Stimulated activated CD4-positive, alpha-beta T cell treated with anti-CD3 and anti-CD28 coated beads, Interleukin-1b, Interleukin-23, amount 100 ng/mL, for 24 hours (primary cell): ENCODE measurements at places on chromosomes 4 and X.

DNA sequence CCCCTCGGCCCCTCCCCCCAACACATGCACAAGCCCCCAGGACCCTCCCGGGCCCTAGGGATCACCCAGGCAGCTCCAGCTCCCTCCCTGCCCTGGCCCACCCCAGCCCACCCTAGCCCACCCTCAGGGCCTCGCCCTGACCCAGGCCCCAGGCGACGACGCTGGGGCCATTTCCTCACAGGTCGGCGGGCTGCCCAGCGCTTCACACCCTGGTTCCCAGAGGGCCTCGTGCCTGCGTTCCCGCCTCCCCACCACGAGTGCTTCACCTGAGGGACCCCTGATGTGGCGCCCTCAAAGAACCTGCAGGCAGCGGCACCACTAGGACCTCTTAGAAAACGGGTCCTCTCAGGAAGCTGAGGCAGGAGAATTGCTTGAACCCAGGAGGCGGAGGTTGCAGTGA is 341 bp downstream of the FAM9B start:
- no peak for DNase-seq

DNA sequence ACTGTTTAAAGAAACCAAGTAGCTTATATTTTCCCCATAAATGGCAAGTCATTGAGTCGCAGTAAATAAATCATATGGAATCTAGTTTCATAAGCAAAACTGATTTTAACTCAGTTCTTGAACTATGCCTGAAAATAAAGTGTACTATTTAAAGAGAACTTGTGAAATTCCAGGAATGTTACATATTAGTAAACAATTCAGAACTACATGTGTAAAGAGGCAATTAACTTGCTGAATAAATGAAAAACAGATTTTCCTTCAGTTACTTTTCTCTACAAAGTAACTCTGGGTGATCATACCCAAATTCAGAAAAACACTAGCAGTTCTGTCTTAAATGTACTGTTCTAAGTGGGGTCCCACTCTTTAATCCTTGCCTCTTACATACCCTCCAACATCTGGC is 236.1 kb upstream of the EDNRA start:
- no peak for DNase-seq

DNA sequence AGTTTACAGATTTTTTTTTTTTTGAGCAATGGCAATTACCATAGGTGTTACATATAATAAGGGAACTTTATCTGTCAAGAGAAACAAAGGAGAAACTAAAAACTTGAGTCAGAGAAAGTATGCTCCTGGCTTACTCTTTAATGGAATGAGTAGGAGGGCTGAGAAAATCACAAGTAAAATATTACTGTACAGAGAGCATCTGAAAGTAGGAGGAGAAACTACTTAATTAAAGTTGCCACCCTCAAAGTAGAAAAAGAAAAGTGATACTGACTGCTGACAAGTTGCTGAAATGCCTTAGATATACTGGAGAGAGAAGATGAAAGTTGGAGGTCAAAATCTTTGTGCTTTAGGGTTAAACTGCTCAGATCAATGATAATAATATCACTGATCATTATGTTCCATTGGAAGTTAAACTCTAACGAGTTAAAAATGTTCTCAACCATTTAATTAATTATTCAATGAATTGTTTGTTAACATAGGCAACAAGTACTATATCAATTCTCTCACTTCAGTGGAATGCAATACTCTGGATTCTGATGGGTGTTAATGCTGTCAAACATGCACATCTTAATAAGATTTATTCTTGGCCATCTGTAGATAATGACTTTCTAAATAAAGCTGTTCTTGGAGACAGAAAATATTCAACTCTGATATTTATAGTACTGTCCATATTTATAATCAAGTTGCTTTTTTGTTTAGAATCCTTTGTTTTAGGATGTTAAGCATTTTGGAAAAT is 61.2 kb upstream of the CAMK2D start:
- DNase-seq, result no peak

DNA sequence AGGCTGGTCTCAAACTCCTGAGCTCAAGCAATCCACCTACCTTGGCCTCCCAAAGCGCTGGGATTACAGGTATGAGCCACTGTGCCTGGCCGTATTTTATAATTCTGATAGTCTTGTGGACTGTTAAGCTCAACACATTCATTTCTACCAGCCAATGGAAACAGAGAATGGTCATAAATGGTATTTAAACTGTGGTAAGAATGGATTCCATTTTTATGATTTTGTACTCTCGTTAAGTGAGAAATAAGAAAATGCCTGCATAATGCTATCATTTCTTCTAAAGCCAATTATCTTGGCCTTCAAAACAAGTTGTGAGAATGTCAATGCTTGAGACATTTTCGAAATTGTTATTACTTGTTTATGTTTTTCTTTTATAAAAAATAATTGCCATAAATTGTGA is 321.0 kb downstream of the IL15 start:
- DNase-seq, result no peak

GRCh38 chr4:22595684-22596083 is 79.8 kb upstream of the ADGRA3 start:
- DNase-seq, result no peak

DNA sequence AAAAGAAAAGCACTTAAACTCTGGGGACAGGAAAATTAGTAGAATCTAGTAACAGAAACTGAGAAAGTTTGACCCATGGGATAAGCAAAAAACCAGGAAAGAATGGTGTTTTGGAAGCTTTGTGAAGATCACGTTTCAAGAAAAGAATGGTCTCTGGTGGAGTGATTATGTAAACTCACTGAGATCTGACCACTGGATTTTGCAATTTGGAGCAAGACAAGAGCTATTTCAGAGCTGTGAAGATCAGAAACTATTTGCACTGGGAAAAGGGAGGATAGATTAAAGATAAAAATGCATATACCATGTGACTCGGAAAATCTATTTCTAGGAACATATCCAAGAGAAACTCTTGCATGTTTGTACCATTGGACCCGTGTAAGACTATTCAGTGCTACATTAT is 4.3 kb downstream of the TMPRSS11D start:
- no peak for DNase-seq

DNA sequence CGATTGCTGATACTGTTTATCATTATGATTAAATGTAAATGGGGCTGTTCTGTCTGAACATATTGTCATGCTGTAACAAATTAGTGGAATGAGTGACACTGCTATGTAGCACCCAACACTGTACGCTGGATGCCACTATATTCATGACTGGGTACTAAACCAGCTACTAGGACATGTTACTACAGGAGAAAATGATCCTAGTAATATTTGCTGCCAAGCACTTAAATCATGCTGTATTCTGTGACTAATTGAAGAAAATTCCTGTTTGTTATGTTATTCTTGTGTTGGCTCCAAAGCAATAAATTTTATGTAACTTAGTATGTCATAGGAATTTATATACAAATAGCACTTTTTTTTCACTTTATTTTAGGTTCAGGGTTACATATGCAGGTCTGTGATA is 804.2 kb downstream of the CENPC start:
- DNase-seq, result no peak

DNA sequence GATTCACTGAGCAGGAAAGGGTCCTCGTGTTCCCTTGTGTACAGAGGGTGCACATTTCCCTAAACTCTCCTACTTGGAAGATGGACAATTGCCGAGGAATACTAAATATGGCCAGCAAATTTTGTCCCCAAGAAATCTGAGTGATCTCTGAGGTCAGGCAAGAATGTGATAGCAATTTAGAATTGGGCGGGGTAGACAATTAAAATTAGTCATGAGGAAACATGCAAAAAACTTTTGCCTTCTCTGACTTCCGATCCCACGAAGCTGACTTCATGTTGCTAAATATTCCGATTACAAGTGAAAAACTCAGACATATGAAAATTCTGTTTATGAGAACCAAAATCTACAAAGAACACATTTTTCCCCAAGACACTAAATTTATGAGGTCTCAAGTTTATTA is 453.9 kb upstream of the ZFP42 start:
- no peak for DNase-seq

DNA sequence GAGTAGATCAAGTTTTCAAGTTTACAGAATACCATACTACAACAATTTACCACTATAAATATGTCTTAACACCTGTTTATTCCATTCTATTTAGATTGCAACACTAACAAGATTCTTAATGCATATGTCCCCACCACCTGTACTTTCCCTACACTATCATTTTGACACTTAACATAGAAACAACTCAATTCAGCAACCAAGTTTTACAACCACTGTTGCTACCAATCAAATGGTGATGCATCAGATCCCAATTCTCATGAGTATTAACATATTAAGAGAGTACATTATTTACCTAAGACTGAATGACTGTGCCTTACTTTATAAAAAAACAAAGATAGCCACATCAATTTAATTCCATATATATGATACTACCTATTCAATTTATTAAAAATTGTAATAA is 49.4 kb downstream of the EIF4E start:
- DNase-seq, result no peak

- DNase-seq, result no peak
These were observed 2.9 kb upstream of the GRPR start for GRCh38 chrX:16120431-16120830.

DNA sequence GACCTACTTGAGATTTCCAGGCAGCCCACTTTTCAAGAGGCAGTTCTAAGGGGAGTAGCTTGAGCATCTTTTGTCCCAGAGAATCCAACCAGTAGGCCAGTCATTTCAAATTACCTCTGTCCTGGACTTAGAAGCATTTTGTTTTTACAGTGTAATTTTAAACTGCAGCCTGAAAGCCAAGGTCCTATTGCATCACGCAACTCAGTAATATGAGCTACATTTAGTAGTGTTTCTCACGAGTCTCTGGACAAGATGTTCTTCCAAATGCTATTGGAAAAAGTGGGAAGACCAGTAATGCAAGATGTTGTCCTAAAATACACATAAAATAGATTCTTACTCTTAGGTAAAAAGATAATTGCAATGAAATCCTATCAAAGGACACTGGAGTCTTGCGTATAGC is 182.5 kb upstream of the ARX start:
- no peak for DNase-seq

DNA sequence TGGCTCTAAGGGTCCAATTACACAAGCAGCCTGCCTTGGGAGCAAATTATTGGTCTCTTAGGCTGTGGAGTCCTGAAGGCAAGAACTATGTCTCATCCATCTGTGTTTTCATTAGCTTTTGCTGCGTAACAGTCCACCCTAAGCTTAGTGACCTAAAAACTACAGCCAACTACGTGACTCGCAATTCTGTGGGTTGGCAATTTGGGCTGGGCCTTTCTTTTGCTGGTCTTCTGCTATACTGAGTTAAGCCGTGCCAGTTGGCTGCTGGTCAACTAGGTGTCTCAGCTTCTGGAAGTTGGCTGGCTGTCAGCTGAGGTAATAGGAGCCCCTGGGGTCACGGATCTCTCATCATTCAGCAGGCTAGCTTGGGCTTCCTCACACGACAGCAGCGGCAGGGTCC is 205.6 kb upstream of the S100G start:
- no peak for DNase-seq

GRCh38 chr4:81495345-81495744 is 23.6 kb upstream of the RASGEF1B start:
- no peak for DNase-seq

DNA sequence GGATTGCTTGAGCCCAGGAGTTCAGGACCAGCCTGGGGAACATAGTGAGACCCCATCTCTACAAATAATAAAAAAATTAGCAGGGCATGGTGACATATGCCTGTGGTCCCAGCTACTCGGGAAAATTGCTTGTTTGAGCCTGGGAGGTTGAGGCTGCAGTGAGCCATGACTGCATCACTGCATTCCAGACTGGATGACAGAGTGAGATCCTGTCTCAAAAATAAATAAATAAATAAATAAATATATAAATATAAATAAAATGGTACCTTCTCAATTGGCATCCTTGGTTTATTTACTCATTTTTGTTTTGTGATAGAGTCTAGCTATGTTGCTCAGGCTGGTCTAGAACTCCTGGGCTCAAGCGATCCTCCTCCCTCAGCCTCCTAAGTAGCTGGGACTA is 144.2 kb downstream of the CHRNA9 start:
- DNase-seq, result no peak

- DNase-seq, result no peak
These were observed 60.2 kb downstream of the KCNIP4 start for GRCh38 chr4:21888195-21888976.

DNA sequence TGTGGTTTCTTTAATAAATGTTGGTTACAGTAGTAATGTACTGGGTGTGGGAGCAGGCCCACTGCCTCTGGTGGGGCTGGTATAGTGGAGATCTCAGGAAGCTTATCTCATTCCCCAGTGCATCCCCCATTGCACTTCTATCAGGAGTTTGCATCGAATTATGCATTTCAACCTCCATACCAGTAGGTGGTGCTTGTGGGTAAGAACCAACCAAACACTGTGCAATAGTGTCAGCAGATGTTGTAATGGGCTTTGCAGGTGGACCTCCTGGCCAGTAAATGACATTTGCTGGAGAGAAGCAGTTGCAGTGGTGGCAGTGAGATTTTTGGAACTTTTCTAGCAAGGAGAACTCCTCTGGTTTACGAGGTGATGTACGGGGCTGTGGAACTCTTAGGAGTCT is 150.6 kb downstream of the POU3F4 start:
- no peak for DNase-seq

DNA sequence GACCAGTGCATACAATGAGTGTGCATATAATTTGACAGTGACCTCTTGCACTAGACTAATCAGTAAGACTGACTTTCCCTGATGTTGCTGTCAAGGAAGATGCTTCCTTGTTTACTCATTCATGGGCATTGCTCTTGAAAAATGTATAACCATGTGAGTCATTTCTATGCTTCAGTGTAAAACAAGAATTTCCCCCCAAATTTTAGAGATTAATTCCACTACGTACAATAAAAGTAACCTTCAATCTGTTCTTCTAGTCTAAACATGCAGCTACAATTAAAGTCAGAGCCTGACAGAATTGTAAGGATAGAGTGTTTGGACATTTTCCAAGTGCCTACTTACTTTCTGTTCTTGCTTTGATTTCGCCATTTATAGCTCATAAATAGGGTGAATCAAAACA is 935.7 kb downstream of the RAPGEF2 start:
- no peak for DNase-seq

- DNase-seq, result no peak
These were observed 5.0 kb upstream of the UVSSA start for GRCh38 chr4:1342003-1342402.

DNA sequence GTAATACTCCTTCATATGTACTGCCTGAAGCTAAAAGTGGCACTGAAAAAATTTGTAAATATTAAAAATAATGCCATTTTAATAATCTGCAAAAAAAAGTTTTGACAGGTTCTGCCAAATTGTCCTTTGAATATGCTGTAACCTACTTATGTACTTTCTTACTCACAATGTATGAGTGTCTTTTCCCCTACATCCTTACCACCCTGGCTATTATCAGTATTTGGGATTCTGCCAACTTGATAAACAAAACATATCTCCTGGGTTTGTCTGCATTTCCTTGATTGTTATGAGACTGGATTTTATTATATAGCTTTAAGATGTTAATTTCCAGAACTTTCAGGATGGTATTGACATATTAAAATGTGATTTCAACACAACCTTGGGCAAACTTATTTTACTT is 187.9 kb downstream of the CHM start:
- DNase-seq, result no peak

GRCh38 chr4:7650606-7651385 is 216.1 kb upstream of the PSAPL1 start:
- DNase-seq, result no peak

DNA sequence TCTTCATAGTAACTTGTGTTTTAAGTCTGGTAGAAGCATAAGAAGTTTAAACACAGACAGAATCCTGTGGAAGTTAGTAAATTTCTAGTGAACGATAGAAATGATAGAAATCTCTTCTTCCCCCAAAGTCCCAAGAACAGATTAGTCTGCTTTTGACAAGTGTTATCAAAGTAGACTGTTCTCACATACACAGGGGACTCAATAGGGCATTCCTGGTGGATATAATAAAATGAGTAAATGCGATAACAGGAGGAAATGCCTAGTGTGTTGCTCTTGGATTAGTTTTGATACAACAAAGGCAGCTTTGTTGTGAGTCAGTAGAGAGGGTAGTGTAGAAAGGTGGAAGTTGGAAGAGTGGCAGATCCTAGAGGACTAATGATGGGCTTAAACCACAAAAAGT is 43.5 kb downstream of the CLCN3 start:
- DNase-seq, result no peak
